ENCODE measurements at places on chromosomes 12 and 14. TPM values are rescaled to one million over a fixed set of nuclear protein-coding genes. Genes with fewer than 3 reads are reported as not detected.
A peak's percentile ranks its signal among the peaks of the same experiment; 100 is the strongest.

Gene DDN
- total RNA-seq, result 0.20 TPM

Gene TMCC3
- total RNA-seq, result 4.5 TPM

Gene DYRK2
- total RNA-seq, result 39.9 TPM

Gene MANSC1
- total RNA-seq, result 14.0 TPM

Gene ANO2
- 0.44 TPM for total RNA-seq

Gene SLC10A1
- 1.7 TPM for total RNA-seq

GRCh38 chr14:55130196-55130550, 1.1 kb downstream of the LGALS3 start:
- DNase-seq, result no peak
- H3K36me3 ChIP-seq, result no peaks in the 10 kb centered on the region
- peaks cover 14% of the 10 kb centered on the region for H3K4me1 ChIP-seq
- peak overlapping the region; percentile 93 for H3K27ac ChIP-seq

GRCh38 chr12:80632835-80633234, 74.6 kb upstream of the MYF6 start:
- no peaks in the 10 kb centered on the region for H3K36me3 ChIP-seq
- no peaks in the 10 kb centered on the region for H3K4me1 ChIP-seq
- H3K4me3 ChIP-seq, result no peak overlapping the region
- H3K27me3 ChIP-seq, result no peaks in the 10 kb centered on the region
- peak; percentile 8 for DNase-seq

- no peak for DNase-seq
- H3K27ac ChIP-seq, result no peak overlapping the region
- no peaks in the 10 kb centered on the region for H3K4me1 ChIP-seq
- H3K27me3 ChIP-seq, result no peaks in the 10 kb centered on the region
- no peaks in the 10 kb centered on the region for H3K36me3 ChIP-seq
These were observed 42.4 kb downstream of the PDE3A start for GRCh38 chr12:20410734-20411133.

- H3K27me3 ChIP-seq, result no peaks in the 10 kb centered on the region
- H3K4me1 ChIP-seq, result peaks cover 8% of the 10 kb centered on the region
- H3K4me3 ChIP-seq, result no peak overlapping the region
- DNase-seq, result peak; percentile 77
- H3K27ac ChIP-seq, result peak overlapping the region; percentile 95
These were observed 4.5 kb downstream of the HCAR1 start for GRCh38 chr12:122726080-122726558.

DNA sequence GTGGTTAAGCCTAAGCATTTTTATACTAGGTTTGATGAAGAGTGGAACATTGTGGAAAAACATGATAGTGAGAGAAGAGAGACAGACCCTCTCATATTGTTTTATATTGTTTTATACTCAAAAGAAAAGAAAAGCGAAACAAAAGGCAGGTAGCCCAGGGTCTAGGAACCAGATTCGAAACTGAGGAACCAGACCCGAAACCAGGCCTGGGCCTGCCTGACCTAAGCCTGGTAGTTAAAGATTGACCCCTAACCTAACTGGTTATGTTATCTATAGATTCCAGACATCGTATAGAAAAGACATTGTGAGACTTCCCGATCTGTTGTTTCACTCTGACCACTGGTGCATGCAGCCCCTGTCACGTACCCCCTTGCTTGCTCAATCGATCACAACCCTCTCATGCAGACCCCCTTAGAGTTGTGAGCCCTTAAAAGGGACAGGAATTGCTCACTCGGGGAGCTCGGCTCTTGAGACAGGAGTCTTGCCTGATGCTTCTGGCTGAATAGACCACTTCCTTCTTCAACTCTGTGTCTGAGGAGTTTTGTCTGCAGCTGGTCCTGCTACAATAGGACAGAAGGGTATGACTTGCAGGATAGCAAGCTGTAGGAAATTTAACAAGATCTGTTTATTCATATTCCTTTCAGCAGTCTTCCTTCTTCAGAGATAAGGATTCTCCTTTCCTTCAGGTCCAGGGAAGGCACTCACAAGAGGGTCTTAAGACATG, 147.1 kb upstream of the PLEKHA5 start:
- H3K27ac ChIP-seq, result no peak overlapping the region
- no peak overlapping the region for H3K4me3 ChIP-seq
- H3K4me1 ChIP-seq, result no peaks in the 10 kb centered on the region
- H3K36me3 ChIP-seq, result no peaks in the 10 kb centered on the region

DNA sequence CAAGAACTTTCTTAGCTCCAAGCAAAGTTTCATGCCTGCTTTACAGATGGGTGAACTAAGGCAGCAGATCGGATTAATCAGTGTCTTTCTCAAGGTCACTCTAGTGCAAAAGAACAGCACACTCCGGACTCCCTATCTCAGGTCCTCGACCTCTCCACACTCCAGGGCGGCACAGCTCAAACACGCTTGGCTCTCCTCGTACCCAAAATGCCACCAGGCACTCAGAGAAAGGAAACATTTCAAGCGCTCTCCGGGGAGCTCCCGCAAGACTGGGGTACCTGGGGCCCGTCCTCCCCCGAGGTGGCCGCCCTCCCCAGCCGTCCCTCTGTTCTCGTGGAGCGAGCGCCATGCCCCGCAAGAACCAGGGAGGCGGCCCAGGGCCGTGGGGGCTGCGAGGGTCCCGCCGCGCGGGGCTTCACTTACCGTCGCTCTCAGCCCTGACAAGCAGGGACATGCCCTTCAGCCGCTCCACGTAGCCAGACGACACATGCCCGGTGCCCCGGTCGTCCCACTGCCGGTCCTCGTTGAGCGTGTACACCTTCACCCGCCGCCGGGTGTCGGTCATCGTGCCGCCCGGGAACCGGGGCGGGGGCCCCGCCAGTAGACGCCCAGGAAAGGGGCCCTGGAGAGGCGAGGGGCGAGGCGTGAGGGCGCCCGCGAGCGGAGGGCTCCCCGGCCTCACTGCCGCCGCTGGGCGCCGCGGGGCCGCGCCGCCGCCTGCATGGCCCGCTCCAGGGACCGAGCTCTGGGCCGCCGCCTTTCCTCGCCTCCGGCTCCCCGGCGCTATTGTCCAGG, 830 bp downstream of the PPP4R3A start:
- peak overlapping the region; percentile 87 for H3K4me3 ChIP-seq
- H3K36me3 ChIP-seq, result no peaks in the 10 kb centered on the region
- peak; percentile 54 for DNase-seq

DNA sequence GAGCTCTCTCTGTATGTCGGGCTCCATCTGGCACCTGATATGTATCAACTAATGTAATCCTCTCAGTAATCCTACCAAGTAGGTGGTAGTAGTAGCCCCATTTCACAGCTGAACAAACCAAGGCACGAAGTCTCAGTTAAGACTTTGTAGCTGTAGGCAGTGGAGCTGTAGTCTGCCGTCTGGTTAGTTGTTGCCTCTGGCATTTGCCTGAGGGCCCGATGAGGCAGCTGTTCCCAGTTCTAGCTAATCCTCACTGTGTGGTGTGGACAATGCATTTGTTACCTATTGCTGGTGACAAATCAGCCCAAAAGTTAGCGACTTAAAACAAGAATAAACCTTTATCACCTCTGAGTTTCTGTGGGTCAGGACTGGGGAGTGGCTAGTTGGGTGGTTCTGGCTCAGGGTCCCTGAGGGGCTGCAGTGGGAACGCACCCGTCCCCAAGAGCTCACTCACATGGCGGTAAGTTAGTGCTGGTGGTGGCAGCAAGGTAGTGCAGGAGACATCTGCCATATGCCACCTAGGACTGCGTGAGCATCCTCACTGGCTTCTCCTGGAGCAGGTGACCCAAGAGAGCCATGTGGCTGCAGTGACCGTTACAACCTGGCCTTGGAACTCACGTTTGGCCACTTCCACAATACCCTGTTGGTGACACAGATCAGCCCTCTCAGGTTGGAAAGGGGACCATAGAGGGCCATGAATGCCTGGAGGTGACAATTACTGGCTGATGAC, 5.6 kb downstream of the AACS start:
- no peak overlapping the region for H3K4me3 ChIP-seq
- H3K4me1 ChIP-seq, result peaks cover 2% of the 10 kb centered on the region
- no peaks in the 10 kb centered on the region for H3K27me3 ChIP-seq
- no peak for DNase-seq
- no peak overlapping the region for H3K27ac ChIP-seq

DNA sequence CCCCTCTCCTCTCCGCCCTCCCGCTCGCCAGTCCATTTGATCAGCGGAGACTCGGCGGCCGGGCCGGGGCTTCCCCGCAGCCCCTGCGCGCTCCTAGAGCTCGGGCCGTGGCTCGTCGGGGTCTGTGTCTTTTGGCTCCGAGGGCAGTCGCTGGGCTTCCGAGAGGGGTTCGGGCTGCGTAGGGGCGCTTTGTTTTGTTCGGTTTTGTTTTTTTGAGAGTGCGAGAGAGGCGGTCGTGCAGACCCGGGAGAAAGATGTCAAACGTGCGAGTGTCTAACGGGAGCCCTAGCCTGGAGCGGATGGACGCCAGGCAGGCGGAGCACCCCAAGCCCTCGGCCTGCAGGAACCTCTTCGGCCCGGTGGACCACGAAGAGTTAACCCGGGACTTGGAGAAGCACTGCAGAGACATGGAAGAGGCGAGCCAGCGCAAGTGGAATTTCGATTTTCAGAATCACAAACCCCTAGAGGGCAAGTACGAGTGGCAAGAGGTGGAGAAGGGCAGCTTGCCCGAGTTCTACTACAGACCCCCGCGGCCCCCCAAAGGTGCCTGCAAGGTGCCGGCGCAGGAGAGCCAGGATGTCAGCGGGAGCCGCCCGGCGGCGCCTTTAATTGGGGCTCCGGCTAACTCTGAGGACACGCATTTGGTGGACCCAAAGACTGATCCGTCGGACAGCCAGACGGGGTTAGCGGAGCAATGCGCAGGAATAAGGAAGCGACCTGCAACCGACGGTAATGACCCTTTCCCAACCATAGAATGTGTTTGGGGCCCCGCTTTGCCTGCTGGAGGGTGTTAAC, 615 bp downstream of the CDKN1B start:
- H3K4me1 ChIP-seq, result peaks cover 56% of the 10 kb centered on the region
- H3K27me3 ChIP-seq, result no peaks in the 10 kb centered on the region
- no peaks in the 10 kb centered on the region for H3K36me3 ChIP-seq
- peak overlapping the region; percentile 99 for H3K27ac ChIP-seq
- peak overlapping the region; percentile 97 for H3K4me3 ChIP-seq

Data from hepatocyte (in vitro differentiated cells).